ENCODE measurements at places on chromosomes 4 and X.

GRCh38 chr4:14272206-14272605 is 644.7 kb upstream of the BOD1L1 start:
- H3K27ac ChIP-seq: no peak overlapping the region
- H3K36me3 ChIP-seq: no peaks in the 10 kb centered on the region
- H3K4me1 ChIP-seq: no peaks in the 10 kb centered on the region

DNA sequence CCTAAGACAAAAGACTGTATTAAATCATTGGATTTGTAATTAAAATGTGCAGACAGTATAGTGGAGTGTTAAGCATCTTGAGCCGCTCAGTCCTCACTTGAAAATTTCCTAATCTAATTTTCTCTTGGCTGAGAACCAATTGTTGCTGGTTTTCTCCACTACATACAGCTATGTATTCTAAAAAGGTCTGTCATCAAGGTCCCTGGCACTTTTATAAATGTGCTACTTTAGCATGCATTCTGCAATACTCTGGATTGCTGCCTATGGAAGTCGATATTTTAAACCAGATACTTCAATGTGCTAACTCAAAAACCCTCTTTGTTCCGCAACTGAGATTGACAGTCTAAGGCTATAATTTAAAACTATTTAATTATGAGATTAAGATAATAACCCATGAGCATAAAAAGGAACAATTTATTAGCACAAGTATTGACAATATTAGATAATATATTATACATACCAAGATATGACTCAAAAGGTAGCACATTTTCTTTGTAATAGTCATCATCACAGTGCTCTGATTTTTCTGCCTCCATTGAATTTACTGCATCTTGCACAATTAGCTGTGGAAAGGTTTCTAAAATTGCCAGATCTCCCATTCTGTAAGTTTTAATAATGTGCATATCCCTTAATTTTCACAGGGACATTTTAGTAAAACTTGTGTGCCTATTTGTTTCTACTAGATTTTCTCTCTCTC is 815.1 kb downstream of the ADGRL3 start:
- H3K4me3 ChIP-seq: no peak overlapping the region
- H3K27me3 ChIP-seq: no peaks in the 10 kb centered on the region
- no peak for DNase-seq
- no peaks in the 10 kb centered on the region for H3K36me3 ChIP-seq
- no peak overlapping the region for H3K27ac ChIP-seq

DNA sequence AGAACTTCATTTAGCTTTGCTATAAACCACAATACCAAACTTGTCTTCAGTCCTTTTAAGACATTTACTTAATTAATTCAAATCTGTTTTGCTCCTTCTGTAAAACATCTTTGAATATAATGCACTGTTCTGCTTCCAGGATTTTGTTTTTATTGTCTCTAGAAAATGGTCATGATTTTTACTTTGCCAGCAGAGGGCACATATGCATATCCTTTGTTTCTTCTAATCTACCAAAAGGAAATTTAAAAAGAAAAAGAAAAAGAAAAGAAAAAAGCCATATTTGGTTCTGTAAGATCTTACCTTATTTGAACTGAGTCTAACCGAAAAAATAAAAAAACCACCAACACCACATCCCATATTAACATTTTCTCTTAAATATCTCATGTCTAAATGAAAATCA is 101.9 kb upstream of the CCSER1 start:
- no peaks in the 10 kb centered on the region for H3K4me1 ChIP-seq
- DNase-seq: no peak
- H3K27me3 ChIP-seq: no peaks in the 10 kb centered on the region

DNA sequence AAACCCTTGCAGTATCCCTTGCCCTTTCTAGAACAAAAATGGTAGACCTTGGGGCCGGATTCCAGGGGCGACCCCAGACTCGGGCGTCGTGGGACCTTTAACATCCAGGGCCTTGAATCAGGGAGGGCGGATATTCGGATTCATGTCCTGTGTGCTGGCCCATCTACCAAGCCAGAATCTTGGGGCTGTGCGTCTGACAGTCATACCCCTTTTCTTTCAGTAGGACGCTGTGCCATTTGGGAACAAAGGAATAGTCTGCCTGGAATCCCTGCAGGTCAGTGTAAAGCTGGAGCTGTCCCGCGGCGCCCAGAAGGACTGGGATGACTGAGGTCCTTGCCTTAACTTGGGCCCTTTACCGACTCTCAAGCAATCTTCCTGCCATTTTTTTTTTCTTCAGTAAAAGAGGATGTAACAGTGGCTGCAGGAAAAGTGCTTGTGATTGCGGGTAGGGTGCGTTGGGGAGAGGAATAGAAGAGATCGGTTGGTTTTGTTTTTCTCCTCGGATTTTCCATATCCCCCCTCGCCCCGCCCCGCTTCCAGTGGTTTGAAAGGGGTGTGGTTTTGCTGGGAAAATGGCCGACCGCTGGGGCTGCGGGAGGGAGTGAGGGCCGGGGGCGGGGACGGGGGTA is 518 bp downstream of the ARMCX1 start:
- peak overlapping the region; percentile 43 for H3K4me3 ChIP-seq
- no peak for DNase-seq
- H3K36me3 ChIP-seq: no peaks in the 10 kb centered on the region
- no peaks in the 10 kb centered on the region for H3K4me1 ChIP-seq
- H3K27ac ChIP-seq: peak overlapping the region; percentile 53
- H3K27me3 ChIP-seq: no peaks in the 10 kb centered on the region

DNA sequence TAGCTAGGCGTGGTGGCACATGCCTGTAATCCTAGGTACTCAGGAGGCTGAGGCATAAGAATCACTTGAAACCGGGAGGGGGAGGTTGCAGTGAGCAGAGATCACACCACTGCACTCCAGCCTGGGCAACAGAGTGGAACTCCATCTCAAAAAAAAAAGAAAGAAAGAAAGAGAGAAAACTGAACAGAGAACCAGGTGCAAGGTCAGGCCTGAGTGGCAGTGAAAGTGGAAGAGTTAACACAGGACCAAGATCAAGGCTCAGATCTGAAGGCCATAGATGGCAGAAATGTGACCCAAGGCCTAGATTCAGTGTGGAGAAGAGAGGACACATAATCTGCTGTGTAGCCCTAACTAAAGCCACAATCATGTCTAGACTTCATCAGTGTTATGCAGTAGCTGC is 4.9 kb upstream of the ZNF630 start:
- no peak for DNase-seq
- no peak overlapping the region for H3K4me3 ChIP-seq
- no peaks in the 10 kb centered on the region for H3K27me3 ChIP-seq
- H3K36me3 ChIP-seq: no peaks in the 10 kb centered on the region
- H3K4me1 ChIP-seq: no peaks in the 10 kb centered on the region
- no peak overlapping the region for H3K27ac ChIP-seq

- H3K27me3 ChIP-seq: no peaks in the 10 kb centered on the region
- no peak overlapping the region for H3K27ac ChIP-seq
- no peaks in the 10 kb centered on the region for H3K36me3 ChIP-seq
- no peaks in the 10 kb centered on the region for H3K4me1 ChIP-seq
Observed at GRCh38 chr4:97605932-97606331, 537.3 kb downstream of the STPG2 start.

DNA sequence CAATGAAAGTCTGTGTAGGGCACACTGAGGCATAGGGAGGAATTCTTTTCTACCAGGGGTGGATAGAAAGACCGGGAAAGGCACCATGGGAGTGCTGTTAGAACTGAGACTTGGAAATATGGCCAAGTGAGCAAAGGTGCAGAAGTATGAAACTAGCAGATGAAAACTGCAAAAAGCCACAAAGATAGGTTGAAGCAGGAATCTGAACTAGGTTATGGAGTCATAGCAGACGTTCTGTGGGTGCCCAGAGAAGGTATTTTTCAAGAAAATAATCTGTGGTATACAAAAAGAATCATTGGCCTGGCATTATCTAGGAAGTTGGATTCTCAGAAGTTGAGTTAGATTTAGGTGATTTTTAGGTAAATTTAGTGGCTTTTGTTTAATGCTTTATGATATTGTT is 48.5 kb downstream of the SMAD1 start:
- H3K36me3 ChIP-seq: no peaks in the 10 kb centered on the region
- H3K27me3 ChIP-seq: no peaks in the 10 kb centered on the region
- H3K4me3 ChIP-seq: no peak overlapping the region

DNA sequence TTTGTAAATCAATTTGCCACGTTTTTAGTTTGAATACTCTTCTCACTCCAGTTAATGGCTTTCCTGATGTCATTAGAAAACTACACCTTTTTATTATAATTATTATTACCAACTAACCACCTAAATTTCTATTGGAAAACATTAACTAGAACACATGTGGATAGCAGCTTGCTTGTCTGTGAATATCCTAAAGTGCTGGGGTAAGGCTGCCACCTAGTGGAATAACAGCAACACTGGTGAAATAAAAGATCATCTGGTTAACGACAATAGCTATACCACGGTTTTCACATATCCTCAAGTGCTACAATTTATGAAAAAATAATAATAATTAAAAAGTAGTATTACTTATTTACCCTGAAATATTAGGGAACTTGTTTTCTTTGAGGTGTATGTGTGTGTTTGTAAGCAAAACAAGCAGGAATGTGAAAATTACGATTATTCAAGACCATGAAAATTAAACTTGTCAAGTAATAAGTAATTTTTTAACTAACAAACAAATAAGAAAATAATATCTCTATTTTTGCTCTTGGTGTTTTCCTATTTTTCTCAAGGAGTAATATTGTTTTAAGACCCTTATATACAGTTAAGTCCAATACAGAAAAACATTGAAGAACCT is 130.1 kb upstream of the TECRL start:
- H3K27me3 ChIP-seq: no peaks in the 10 kb centered on the region
- no peak overlapping the region for H3K27ac ChIP-seq
- no peaks in the 10 kb centered on the region for H3K36me3 ChIP-seq
- no peak overlapping the region for H3K4me3 ChIP-seq

DNA sequence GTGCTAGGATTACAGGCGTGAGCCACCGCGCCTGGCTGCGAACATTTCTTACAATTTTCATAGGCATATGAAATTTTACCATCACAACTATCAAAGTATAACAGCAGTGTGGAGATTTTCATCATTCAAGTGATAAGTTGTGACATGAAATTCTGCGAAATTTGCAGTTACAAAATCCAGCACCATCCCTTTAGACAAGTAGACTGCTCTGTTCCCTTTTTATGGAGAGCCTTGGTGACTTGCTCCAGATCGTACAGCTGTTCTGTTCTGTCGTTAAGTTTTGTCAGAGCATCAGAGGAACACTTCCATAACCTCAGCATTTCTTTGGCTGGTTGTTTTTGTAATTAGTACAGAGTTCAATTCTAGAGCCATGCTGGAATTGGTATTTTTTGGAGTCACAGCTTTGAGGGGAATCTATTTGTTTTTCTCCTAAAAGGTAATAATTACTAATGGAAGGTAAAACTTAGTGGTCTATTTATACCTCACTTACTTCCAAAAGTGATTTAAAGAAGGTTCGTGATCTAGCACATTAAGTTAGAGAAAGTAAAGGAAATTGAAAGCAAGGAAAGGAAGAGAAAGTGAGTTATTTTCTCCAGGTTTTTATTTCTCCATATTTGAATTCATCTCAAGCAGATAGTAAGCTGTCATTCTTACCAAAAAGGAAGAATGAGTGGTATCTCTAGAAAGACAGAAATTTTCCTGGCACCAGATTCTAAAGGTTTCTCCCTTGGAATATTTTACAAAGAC is 22.1 kb downstream of the ZRSR2 start:
- no peak overlapping the region for H3K27ac ChIP-seq
- H3K4me1 ChIP-seq: no peaks in the 10 kb centered on the region
- peaks cover 5% of the 10 kb centered on the region for H3K36me3 ChIP-seq
- H3K27me3 ChIP-seq: no peaks in the 10 kb centered on the region

- DNase-seq: no peak
- H3K4me1 ChIP-seq: no peaks in the 10 kb centered on the region
- H3K36me3 ChIP-seq: no peaks in the 10 kb centered on the region
Observed at GRCh38 chrX:150587585-150588503, 19.4 kb downstream of the MTM1 start.

Data from right lobe of liver (tissue), 6 donors.